ENCODE measurements at places on chromosomes 2 and 18.

GRCh38 chr2:73214120-73215035 is at the start of gene SMYD5:
Gene SMYD5 (plus strand): TSS chr2:73214245. CDS start chr2:73214267, 22 bp downstream.
- DNase-seq = peak; percentile 93

DNA sequence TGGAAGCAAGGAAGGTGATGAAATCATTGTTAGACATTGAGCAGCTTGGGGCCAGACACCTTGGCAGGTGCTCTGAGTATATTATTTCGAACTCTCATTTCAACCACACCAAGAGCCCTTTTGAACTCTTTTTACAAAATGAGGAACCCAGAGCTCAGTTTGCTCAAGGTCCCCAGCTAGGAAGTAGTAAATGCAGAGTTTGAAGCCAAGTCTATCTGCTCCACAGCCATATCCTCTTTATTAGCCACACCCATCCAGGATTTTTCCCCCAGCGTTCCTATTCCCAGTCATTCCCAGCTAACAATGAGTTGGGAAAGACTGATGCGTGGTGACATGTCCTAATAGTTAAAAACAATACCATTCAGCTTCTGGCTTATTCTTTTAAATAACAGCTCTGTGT is 40.2 kb downstream of the SEMA4F start:
- DNase-seq = peak; percentile 34

- DNase-seq = no peak
Observed at GRCh38 chr2:3349211-3349693, 28.4 kb downstream of the EIPR1 start.

GRCh38 chr2:102660574-102660973 is 41.2 kb downstream of the SLC9A2 start:
- DNase-seq = no peak

- no peak for DNase-seq
Observed at GRCh38 chr2:188466761-188467160, 175.1 kb downstream of the GULP1 start.

DNA sequence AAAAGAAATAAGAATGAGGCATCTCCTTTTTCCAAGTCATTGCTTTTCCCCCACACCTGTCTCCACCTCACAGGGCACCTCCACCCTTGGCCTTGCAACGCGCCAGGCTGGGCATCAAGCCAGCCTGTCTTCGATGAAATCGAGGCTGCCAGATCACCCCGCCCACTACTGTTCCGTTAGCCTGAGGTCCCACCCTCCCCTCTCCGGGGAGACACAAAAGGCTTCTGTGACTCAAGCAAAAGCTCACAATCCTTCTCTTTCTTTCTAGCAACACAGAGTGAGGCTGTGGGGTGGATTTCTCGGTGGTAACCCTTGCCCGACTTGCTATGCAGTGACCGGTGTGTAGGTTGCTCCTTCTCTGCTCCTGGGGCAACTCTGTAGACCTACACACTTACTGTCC is 9.9 kb downstream of the TNP1 start:
- DNase-seq = no peak

DNA sequence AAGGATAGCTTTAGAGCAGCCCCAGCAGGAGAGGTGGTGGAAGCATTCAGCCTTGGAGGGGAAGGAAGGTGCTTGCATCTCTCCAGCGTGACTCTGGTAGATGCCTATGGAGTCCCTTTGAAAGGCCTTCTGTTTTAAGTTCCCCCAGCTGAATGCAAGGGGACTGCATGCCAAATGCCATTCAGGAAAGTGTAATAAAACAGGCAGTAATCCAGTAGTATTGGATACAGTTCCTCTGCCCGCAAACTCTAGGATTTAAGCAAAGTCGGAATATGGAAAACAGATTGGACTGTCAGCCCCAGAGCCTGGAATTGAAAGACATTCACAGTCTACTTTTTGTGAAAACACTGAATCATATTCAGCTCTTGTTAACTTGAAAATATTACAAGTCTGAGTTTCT is 125.2 kb upstream of the GAREM1 start:
- no peak for DNase-seq

GRCh38 chr18:67938660-67939059 is 422.1 kb upstream of the DSEL start:
- DNase-seq = no peak

DNA sequence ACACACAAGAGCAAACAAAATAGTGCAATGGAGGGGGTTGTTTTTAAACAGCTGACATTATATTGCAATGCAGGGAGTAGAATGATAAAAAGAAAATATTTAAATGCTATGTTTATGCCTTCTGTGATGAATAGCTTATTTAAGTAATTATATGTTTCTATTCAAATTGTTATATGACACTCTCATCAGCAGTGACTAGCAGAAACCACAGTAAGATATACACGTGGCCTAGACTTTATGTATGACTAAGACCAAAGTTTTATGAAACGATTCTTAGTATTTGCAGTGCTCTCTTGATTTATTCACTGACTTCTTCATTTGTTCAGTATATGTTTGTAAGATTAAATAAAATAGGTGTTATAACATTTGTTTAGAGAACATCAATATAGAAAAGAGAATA is 26.1 kb upstream of the C1D start:
- DNase-seq = no peak

- no peak for DNase-seq
Observed at GRCh38 chr18:31946305-31947046, 3.5 kb upstream of the TRAPPC8 start.

GRCh38 chr2:19575641-19576040 is 217.2 kb upstream of the OSR1 start:
- no peak for DNase-seq

- no peak for DNase-seq
Observed at GRCh38 chr2:155866477-155866876, 466.0 kb downstream of the NR4A2 start.

DNA sequence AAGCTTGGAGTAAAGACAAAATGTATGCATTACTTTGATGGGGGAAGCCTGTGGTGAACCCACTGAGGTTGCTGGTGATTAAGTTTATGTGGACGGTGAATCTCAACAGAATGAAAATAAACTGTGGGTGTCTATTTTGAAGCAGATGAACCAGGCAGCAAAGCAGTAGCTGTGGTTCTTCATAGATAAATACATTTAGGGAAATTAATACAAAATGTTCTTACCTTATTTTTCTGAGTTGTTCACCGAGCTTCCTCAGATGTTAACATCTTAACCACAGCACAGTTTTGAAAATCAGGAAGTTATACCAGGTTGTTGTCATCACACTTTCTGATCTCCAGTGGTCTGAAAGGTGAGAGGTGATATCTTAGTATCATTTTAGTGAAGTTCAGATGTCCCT is 53.9 kb downstream of the NCK2 start:
- peak; percentile 76 for DNase-seq

DNA sequence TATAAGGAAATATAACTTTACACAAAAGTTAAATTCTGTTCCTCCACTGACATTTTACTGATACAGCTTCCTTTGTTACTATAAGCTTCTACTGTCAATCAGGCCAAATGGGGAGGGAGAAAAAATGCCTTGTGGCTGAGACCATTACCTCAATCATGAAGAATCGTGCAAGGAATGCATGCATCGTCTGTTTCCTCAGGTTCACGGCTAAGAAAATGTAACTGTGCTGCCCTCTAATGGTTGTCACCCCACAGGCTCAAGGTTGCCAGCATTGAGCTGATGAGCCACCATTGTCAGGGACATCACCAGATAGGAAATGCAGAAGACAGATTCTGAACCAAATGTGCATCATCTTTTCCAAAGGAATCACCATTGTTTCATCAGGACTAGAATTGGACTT is 426.9 kb downstream of the CDH2 start:
- DNase-seq = no peak

DNA sequence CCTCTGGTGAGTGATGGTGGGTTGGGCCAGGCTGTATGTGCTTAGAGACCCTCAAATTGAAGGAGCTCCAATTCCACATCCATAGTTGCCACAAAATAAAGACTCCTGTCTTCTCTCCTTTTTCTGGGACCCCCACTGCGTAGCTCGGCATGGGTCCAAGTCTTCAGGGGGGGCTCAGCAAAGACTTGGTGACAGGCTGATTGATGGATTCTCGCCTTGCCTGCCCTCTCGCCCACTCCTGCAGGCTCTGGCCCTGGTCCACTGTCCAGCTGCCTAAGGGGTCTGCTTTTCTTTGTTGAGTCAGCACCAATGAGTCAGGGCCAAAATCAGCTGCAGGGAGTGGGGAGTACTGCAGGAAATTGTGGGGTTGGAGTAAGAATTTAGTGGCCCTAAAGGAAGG is 21.5 kb downstream of the RPL37A start:
- DNase-seq = no peak

- DNase-seq = no peak
Observed at GRCh38 chr2:28389399-28390240, 3.0 kb upstream of the FOSL2 start.

- DNase-seq = peak; percentile 82
Observed at GRCh38 chr2:239751679-239752355, 273.3 kb downstream of the NDUFA10 start.

GRCh38 chr2:140865837-140866236 is 1265.0 kb downstream of the LRP1B start:
- DNase-seq = no peak

DNA sequence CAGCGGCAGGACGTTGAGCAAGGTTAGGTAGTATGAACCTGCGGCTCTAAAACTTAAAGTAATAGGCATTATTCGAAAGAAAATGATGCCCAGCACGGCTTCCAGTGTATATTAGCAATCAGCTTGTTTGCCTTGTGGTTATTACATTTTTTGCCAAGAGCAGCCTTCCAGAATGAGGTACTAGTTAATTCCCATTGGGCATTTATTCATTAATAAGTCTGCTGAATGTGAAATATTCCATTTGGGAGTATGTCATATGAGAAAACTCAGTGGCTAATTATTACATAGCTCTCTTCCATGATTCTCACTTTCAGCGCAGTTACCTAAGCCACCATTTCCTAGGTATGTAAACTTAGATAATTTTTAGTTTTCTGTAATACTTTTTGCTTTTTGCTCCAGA is 12.9 kb downstream of the CRIM1 start:
- no peak for DNase-seq

- DNase-seq = no peak
Observed at GRCh38 chr2:207123776-207124391, 41.9 kb downstream of the KLF7 start.

DNA sequence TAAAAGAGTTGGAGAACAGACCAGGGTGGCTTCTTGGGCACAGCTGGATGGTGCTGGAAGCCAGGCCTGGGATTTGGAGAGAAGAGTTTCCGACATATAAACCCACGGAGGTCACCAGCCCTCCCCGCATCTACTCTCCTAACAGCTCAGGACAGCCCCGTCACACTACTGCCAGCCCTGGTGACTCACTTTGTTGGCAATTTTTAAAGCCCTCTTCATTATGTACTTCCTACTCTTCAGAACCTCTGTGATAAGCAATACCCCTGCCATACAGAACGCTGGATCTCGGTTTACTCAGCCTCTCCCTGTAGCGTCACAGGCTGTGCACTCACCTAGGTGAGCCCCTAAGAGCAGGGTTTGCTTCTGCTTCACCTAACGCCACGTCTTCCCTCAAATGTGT is 48.1 kb downstream of the ID2 start:
- no peak for DNase-seq

GRCh38 chr2:168146892-168147810 is 100.2 kb downstream of the STK39 start:
- DNase-seq = no peak

GRCh38 chr18:74528478-74528877 is 5.8 kb upstream of the CNDP1 start:
- no peak for DNase-seq

DNA sequence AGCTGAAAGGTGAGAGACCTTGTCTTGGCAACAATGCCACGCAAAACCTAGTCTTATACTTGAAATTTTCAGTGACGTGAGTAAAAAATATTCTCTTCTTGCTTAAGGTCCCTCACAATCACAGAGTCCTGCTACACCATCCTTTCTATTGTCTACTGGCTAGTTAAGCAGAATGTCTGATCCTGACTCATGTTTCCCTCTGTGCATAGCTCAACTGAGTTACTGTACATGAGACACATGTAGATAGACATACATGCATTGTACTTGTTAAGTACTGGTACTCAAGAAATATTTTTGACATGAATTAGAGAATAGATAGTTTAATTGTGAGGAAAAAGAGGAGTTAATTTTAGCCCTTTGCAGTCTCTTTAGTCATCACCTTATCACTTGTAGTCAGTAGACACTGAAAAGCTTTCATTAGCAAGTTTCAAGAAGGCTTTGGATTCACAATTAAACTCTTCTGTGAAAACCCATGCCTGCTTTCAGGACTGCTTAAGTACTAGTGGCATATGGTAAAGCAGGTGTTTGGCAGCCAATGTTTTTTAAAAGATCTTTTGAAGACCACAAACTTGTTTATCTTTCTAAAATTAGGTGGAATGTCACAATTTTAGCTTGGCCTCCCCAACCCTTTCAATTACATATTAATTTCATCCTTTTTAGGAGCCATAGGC is 158.7 kb upstream of the CCDC150 start:
- DNase-seq = no peak

- no peak for DNase-seq
Observed at GRCh38 chr2:209578394-209579001, 154.7 kb downstream of the MAP2 start.

- no peak for DNase-seq
Observed at GRCh38 chr2:13390676-13391075, 673.9 kb downstream of the TRIB2 start.

- no peak for DNase-seq
Observed at GRCh38 chr2:102474785-102475184, 1.8 kb downstream of the SLC9A4 start.

- no peak for DNase-seq
Observed at GRCh38 chr2:164808776-164809175, 32.8 kb downstream of the COBLL1 start.

- no peak for DNase-seq
Observed at GRCh38 chr18:57214976-57215375, 68.1 kb downstream of the BOD1L2 start.

- no peak for DNase-seq
Observed at GRCh38 chr2:115596659-115597375, 1154.4 kb downstream of the DPP10 start.

GRCh38 chr2:120294008-120294340 is 41.3 kb downstream of the RALB start:
- no peak for DNase-seq

DNA sequence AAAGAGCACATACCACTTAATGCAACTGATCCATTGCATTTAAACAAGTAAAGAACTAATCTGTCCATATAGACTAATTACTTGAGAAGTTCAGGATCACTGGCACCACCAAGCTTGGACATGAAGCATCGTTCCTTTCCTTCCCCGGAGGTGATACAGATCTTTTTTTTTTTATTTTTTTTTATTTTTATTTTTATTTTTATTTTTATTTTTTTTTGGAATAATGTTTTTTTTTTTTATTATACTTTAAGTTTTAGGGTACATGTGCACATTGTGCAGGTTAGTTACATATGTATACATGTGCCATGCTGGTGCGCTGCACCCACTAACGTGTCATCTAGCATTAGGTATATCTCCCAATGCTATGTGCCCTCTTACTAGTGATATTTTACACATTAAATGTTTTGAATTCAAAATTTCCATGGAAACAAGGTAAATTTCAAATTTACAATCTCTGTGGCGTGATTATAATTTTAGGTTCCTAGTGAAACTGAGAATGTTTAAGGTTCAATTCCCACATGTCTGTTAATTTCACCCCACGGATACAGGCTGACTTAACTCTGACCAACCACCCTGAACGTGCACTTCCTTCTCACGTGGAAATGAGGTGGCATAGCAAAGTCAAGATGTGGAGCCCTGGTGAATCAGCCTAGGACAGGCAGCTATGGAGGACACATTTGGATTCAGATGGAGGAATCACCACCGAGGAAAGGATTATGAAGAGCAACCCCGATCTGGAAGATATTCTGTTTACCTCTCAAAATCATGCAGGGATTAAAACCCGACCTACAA is 101.6 kb upstream of the THOC1 start:
- no peak for DNase-seq
